ENCODE measurements at places on chromosomes 7 and 10.
A peak's percentile ranks its signal among the peaks of the same experiment; 100 is the strongest.

GRCh38 chr10:59372543-59372942, 10.2 kb upstream of the FAM13C start:
- DNase-seq = no peak

DNA sequence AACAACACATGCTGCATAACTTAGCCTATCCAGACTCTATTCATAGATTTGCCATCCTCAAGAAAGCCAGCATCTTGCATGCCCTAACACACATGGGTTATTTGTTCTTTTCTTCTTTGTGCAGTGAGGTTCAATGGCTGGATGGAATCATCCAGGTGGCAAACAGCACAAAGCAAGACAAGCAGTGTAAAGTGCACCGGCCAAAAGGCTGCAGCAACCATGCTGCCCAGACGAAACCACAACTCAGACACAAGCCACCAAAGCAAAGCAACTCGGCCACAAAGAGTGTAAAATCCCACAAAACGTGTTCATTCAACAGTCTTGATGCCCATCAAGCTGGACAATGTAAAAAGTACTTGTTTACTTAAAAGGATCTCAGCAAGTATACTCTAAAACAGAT, 76.9 kb downstream of the PIP4K2A start:
- no peak for DNase-seq

GRCh38 chr10:128042131-128042610, 84.1 kb downstream of the MKI67 start:
- DNase-seq = no peak

DNA sequence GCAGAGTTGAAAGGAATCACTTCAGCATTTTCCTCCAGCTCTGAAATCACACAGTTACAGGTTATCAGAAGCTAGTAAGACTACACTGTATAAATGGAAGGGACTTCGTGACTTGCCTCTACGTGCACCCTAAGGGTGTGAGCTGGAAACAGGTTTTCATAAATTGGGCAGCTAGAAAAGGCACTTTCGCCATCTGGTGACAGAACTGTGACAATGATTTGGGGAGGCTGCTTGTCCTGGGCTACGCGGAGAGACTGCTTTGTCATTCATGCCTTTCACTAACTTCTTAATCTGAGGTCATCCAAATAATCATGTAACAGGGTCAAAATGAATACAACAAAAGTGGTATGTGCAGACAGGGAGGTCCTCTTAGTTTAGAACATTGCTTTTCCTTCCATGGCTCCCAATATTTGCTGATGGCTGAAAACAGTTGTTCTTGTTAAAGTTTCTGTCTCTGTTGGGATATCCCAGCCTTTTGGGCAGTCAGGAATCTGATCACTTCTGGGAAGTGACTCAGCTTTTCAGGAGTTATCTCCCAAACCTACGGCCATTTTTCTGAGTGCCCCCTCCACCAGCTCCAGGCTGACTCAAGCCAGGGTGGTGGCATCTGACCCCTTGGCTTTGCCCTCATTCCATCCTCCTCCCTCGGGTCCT, 17.8 kb downstream of the VWC2 start:
- peak; percentile 87 for DNase-seq

- DNase-seq = peak; percentile 60
Observed at GRCh38 chr7:87038993-87039690, 20.3 kb downstream of the ELAPOR2 start.

GRCh38 chr7:29763266-29763665, 43.0 kb upstream of the WIPF3 start:
- DNase-seq = no peak

- DNase-seq = no peak
Observed at GRCh38 chr10:71587941-71588573, 131.5 kb downstream of the C10orf105 start.

DNA sequence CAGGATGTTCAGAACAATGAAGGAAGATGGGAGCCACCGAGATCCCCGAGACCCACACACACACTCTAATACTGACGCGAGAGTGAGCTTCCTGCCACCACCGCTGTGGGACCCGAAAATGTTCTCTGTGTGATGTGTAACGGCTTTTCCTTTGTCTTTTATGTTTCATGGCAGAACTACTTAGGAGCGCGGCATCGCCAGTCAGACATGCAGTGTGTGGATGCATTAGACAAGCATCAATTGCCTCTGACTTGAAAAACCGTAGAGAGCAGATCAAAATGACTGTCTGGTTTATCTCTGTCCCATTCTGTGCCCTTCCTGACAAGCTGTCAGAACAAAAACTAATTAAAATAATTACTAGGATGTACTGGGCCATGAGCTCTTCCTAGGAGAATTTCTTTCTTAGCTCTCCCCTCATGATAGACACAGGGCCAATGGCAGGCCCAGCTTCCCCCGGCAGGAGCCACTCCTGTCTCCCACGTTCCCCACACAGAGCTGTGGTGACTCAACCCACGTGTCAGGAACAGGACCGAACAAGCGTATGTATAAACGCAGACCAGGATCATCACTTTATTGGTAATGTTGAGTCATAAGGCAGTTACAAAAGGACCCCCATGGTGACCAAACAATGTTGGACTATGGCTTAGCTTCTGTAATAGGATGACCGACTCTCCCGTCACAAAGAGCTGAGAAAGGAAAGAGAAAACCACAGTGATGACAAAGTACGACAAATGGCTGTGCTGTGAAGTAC, 705.0 kb downstream of the PARD3 start:
- DNase-seq = no peak

GRCh38 chr7:151327659-151328058, 14.0 kb upstream of the NUB1 start:
- no peak for DNase-seq

- no peak for DNase-seq
Observed at GRCh38 chr10:4283846-4284610, 499.0 kb upstream of the KLF6 start.

DNA sequence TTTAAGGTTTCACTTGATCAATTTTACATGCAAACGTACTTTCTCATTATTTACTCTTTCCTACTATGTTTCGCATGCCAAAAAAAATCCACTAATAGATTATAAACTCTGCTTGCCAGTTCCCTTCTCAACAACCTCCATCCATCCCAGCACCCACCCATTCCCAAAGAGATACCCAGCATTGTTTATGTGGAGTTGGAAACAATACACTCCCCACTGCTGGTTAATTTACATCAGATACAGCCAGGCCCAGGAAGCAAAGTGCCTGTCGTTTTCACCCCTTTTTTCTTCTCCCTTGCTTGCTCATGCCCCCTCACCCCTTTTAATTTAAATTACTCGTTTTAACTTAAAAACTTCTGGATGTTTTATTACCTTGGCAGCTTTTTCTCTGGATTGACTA, 59.9 kb downstream of the HIBADH start:
- DNase-seq = no peak

DNA sequence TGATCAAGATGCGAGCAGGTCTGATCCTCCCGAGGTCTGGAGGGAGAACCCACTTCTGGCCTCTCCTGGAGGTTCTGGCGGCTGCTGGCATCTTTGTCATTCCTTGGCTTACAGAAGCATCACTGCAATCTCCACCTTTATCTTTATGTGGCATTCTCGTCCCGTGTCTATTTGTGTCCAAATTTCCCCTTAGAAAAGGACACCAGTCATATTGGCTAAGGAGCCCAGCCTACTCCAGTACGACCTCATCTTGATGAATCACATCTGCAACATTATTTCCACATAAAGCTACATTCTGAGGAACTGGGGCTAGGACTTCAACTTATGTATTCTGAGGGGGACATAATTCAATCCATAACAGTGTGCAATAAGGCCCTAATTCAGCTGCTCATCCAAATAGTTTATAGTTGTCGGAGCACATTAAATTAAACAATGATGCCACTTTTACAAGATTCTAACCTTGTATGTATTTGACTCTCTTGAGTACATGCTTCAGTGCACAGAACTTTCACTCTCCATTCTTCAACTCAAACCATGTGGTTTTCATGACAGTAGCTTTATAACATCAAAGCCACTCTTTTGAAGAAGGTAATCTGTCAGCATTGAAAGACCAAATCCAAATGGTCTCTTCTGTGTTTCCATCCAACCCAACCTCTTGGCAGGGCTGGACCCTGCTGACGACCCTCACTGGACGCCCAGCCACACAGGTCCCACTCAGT, 86.2 kb upstream of the DDC start:
- no peak for DNase-seq

- no peak for DNase-seq
Observed at GRCh38 chr10:93293999-93294398, 188.1 kb downstream of the MYOF start.

DNA sequence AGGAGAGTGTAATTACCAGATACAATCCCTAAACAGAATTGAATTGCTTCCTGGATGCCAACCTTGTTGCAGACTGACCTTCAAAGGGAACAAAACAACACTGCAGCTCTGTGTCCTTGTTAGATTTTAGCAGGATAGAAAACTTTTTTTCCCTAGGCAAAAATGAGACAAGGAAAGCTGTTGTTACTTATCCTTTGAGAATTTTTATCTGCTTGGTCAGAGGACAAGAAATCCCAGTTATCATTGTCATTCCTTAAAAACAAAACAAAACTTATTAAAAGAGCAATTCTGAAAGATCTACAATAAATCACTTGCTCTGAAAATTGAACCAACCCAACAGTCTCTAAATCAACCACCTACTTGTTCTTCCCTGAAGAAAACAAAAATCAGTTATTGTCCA, 652.6 kb downstream of the REEP3 start:
- no peak for DNase-seq

- DNase-seq = no peak
Observed at GRCh38 chr7:56048245-56048644, 3.0 kb downstream of the PSPH start.

- DNase-seq = no peak
Observed at GRCh38 chr10:124074501-124075109, 18.8 kb downstream of the CHST15 start.

DNA sequence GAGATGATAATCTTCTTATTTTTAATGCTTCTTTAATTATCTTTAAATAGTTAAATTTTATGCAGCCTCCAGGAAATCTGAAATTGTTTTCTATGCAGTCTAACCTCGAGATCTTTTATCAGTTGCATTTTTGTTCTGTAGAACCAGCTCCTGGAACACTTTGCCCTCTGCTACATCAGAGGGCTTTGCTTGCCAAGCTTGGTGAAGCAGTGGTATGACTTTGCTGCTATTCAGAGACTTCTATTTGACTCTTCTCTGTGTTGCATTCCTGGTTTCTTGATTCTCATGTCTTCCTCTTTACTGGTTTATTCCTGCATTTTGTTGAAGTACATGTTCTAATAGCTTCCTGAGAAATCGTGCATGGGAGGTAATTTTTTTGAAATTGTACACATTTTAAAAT, 163.7 kb upstream of the TMEM229A start:
- DNase-seq = no peak

- DNase-seq = no peak
Observed at GRCh38 chr10:129857242-129857960, 106.7 kb downstream of the EBF3 start.

DNA sequence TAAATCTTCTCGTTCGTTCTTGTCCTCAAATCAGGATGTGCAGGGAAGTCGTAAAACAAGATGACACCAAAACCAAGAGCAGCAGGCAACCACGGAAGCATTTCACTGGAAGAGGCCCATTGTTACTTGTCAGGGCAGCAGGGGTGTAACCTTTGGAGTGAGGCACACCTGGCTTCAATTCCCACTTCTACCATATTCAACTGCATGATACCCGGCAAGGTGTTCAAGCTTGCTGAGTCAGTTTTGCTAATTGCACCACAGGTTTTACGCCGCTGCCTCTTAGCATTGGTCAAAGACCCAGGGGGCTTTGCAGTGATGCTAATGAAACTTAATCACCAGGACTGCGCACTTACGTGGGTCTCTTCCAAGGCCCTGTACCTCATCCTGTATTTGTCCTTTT, 50.0 kb upstream of the PTER start:
- no peak for DNase-seq

All from NAMALWA (cell line).